ENCODE measurements at places on chromosomes 7 and 10.

DNA sequence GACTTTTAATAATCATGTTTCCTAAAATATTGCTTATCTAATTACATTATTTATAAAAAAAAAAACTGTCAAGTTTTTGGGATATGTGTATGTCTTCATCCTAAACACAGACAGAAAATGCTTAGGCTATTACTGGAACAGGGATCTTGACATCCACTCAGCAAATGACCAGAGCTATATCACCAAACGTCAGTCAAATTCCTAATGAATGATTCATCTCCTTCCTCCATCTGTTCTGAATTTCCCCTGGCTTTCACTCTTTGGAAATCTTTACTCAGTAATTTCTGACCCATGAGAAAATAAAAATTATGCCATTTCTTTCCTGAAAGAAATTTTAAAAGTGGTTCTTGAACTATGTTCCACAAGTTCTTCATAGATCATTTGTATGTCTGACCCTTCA lies 552.4 kb upstream of the KCND2 start:
- H3K27me3 ChIP-seq: no peaks in the 10 kb centered on the region
- H3K27ac ChIP-seq: no peak overlapping the region
- no peak for DNase-seq
- no peaks in the 10 kb centered on the region for H3K4me1 ChIP-seq

DNA sequence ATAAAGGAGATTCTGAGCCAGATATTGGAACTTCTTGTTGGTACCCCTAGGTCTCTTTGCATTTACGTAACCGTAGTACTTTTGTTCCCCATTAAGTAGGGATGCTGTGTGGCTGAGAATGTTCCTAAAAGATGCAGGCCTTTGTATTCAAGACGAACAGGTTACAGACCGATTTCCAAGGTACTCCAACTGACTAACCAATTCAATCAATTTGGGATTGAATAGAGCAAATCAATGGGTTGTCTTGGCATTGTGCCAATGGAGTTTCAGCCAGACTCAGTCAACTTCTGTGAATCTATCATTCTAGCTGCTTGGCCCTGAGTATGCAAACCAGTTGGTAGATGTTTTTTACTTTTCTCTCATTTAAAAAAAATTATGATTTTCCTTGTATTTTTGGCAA lies 347.3 kb upstream of the NPVF start:
- H3K27ac ChIP-seq: no peak overlapping the region
- H3K36me3 ChIP-seq: no peaks in the 10 kb centered on the region
- no peak for DNase-seq
- no peaks in the 10 kb centered on the region for H3K27me3 ChIP-seq
- H3K4me3 ChIP-seq: no peak overlapping the region

DNA sequence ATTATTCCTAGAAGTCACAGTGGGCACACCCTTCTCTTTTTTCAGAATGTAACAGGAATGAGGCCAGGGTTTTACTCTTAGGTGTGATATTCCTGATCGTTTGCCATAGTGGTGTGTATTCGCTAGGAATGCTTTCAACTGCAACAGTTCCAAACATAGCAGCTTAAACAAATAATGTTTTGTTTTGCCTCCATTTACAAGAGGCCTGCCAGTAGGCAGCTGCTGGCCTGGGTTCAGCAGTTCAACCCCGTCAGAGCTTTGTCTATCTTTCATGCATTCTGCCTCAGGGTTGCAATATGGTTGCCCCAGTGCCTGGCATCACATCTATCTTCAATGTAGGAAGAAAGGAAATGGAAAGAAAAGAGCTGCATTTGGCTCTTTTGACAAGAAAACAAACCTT lies 21.7 kb upstream of the RET start:
- no peaks in the 10 kb centered on the region for H3K4me1 ChIP-seq
- H3K36me3 ChIP-seq: no peaks in the 10 kb centered on the region
- DNase-seq: no peak
- H3K27ac ChIP-seq: no peak overlapping the region
- no peak overlapping the region for H3K4me3 ChIP-seq

GRCh38 chr7:139562961-139563565 lies 39.6 kb downstream of the CLEC2L start:
- H3K4me1 ChIP-seq: no peaks in the 10 kb centered on the region
- DNase-seq: no peak
- no peaks in the 10 kb centered on the region for H3K27me3 ChIP-seq
- H3K27ac ChIP-seq: no peak overlapping the region

DNA sequence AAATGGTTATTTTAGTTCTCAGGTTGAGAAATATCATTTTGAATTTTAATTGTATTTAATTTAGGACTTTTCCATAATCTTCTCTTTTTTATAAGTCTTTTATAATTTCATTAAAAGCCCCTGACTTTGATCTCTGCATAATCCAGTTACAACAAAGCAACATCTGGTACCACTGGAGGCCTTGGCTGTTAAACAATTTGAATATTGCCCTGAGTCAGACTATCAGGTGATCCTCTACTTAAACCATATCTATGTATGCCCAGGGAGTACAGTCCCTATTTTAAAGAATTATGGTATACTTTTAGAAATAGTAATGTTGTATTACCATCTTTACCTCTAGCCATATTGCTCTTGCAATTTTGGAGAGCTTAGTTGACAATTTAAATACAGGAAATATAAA lies 119.1 kb downstream of the MAGI2 start:
- H3K4me1 ChIP-seq: no peaks in the 10 kb centered on the region
- no peak overlapping the region for H3K4me3 ChIP-seq
- no peaks in the 10 kb centered on the region for H3K27me3 ChIP-seq
- no peak overlapping the region for H3K27ac ChIP-seq

GRCh38 chr10:78859266-78859665 lies 209.5 kb upstream of the ZMIZ1 start:
- H3K4me1 ChIP-seq: no peaks in the 10 kb centered on the region
- DNase-seq: no peak
- H3K27me3 ChIP-seq: no peaks in the 10 kb centered on the region
- H3K4me3 ChIP-seq: no peak overlapping the region
- no peak overlapping the region for H3K27ac ChIP-seq

GRCh38 chr7:142690554-142691182 lies 58.6 kb upstream of the PRSS1 start:
- no peak overlapping the region for H3K27ac ChIP-seq
- no peaks in the 10 kb centered on the region for H3K4me1 ChIP-seq
- no peaks in the 10 kb centered on the region for H3K27me3 ChIP-seq
- H3K36me3 ChIP-seq: no peaks in the 10 kb centered on the region
- H3K4me3 ChIP-seq: no peak overlapping the region

DNA sequence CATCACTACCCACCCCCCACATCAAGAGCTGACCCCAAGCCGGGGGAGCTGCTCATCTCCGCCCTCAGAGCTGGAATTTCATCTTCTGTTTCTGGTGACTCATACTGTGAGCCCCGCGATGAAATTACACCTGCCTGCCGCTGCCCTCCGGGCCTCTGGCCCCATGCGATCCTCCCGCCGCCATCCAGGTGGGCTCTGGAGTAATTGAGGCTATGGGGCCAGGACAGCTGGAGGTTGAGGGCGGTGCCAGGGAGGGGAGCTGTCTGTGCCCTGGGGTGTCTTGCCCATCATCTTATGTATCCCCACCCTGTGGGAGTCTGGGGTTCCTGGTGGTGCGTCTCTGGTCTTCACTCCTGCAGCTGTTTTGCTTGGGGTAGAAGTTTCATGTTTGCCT lies 9.0 kb downstream of the GTF2IRD1 start:
- no peaks in the 10 kb centered on the region for H3K36me3 ChIP-seq
- DNase-seq: no peak
- peak overlapping the region; percentile 1 for H3K27ac ChIP-seq
- H3K4me1 ChIP-seq: no peaks in the 10 kb centered on the region
- no peaks in the 10 kb centered on the region for H3K27me3 ChIP-seq

- H3K4me1 ChIP-seq: no peaks in the 10 kb centered on the region
- no peaks in the 10 kb centered on the region for H3K36me3 ChIP-seq
- H3K27ac ChIP-seq: no peak overlapping the region
- H3K27me3 ChIP-seq: no peaks in the 10 kb centered on the region
- no peak overlapping the region for H3K4me3 ChIP-seq
These were observed 806.9 kb downstream of the TNS3 start for GRCh38 chr7:46775020-46775419.

Data from sigmoid colon (tissue), 7 donors.